ENCODE measurements at places on chromosomes 13 and 19. TPM values are rescaled to one million over a fixed set of nuclear protein-coding genes. Genes with fewer than 3 reads are reported as not detected.

DNA sequence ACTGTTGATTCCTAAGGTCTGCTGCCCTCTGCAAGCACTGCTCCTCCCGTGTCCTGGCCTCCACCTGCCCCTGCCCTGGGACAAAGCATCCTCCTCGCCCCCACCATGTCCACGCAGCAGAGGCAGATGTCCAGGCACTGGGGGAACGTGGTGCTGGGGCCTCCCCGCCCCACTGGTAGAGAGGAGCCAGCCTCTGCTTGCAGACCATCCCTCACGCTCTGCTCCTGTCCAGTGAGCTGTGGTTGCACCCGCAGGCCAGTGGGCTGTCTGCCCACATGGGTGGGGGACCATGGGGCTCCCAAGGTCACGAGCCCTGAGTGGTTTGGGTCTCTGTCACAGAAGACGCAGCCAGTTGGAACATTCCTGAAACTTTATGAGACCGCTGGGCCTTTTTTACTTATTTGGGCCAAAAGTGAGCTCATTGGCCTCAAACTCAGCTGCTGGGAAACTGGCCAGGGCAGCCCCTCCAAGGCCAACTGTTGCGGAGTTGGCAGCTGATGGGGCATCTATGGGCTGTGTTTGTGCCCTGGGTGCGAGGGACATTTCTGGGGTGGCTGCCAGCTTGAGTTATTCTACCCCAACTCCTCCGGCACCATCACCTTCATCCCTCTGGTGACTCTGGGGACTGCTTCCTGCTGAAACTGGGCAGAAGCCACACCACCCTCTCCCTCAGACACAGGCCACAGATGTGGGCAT, 64.8 kb upstream of the F7 start:
- H3K36me3 ChIP-seq = no peaks in the 10 kb centered on the region
- no peak overlapping the region for H3K4me3 ChIP-seq
- DNase-seq = no peak
- no peak overlapping the region for H3K27ac ChIP-seq
- H3K27me3 ChIP-seq = no peaks in the 10 kb centered on the region
- H3K4me1 ChIP-seq = no peaks in the 10 kb centered on the region

DNA sequence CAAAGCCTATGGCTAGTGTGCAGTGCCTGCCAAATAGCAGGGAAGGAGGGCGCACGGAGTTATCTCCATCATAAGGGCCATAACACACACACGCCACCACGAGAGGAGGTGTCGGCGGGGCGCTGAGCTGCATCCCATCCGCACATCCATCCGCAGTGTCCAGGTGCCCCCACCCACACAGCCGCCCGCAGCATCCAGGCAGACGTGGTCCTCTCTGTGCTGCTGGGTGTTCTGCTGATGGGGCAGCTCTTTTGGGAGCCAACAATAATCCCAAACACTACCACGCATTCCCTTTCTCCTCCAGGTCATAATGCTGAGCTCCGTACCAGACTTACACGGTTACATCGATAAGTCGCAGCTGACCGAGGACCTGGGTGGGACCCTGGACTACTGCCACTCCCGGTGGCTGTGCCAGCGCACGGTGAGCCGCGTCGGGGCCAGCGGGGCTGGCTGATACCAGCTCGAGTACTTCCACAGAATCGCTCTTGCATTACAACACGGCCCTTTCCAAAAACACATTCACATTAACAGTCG, 41.5 kb upstream of the F7 start:
- DNase-seq = peak; percentile 81
- no peaks in the 10 kb centered on the region for H3K27me3 ChIP-seq
- no peak overlapping the region for H3K4me3 ChIP-seq
- H3K4me1 ChIP-seq = no peaks in the 10 kb centered on the region
- H3K36me3 ChIP-seq = no peaks in the 10 kb centered on the region

DNA sequence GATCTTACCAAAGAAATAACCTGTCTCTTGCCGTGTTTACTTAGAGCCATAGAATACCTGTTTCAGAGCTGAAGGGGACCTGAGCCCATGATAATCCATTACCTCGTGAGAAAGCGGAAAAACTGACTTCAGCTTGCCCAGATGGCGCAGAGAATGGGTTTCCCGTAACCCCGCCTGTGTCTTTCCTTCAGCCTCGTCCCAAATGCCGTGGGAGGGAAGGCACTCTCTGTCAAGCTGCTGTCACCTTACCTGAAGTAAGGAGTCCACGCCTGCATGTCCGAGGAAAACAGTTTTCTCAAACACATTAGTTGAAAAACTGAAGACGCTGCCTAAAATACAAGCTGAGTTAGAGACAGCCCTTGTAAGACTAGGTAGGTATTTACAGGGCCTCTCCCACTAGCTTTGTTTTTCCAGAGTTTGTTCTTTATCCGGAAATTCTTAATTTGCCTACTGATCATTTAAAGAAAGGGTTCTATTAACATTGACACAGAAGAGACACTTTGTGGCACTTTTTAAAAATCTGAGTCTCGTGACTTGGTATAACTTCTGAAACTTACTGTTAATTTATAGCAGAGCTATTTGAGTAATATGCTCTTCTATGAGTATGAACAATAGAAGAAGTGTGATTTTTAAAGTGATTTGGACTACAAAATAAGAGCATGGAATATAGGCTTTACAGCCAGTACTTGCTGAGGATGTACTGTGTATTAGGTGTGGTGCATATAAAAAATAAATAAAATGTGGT, 1.3 kb upstream of the INTS6 start:
- no peaks in the 10 kb centered on the region for H3K36me3 ChIP-seq
- peak overlapping the region; percentile 90 for H3K4me3 ChIP-seq
- peaks cover 2% of the 10 kb centered on the region for H3K27me3 ChIP-seq
- no peak for DNase-seq
- peak overlapping the region; percentile 47 for H3K27ac ChIP-seq

DNA sequence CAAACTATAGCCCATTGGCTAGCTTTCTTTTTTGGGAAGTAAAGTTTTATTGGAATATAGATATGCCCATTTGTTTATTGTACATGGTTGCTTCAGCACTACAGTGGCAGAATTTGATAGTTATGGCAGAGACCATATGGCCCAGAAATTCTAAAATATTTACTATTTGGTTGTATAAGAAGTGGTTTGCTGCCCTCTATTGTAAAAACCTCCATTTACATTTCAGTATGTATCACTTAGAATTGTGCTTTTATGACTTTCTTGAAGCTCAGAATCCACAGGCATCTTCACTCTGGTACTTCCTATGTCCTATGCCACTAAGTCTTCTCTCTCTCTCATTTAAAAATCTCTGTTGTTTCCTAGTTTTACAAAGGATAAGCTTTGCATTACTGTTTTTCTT, 37.7 kb downstream of the DLEU7 start:
- H3K27ac ChIP-seq = no peak overlapping the region
- peaks cover under 1% of the 10 kb centered on the region for H3K4me1 ChIP-seq
- H3K36me3 ChIP-seq = no peaks in the 10 kb centered on the region
- DNase-seq = no peak
- H3K27me3 ChIP-seq = no peaks in the 10 kb centered on the region

Gene ZNF581
- 11.0 TPM for total RNA-seq

Gene ATP8B3
- 4.7 TPM for total RNA-seq

- DNase-seq = no peak
- no peak overlapping the region for H3K27ac ChIP-seq
- H3K4me1 ChIP-seq = no peaks in the 10 kb centered on the region
- no peaks in the 10 kb centered on the region for H3K27me3 ChIP-seq
Observed at GRCh38 chr13:71752775-71753513, 114.1 kb downstream of the DACH1 start.

DNA sequence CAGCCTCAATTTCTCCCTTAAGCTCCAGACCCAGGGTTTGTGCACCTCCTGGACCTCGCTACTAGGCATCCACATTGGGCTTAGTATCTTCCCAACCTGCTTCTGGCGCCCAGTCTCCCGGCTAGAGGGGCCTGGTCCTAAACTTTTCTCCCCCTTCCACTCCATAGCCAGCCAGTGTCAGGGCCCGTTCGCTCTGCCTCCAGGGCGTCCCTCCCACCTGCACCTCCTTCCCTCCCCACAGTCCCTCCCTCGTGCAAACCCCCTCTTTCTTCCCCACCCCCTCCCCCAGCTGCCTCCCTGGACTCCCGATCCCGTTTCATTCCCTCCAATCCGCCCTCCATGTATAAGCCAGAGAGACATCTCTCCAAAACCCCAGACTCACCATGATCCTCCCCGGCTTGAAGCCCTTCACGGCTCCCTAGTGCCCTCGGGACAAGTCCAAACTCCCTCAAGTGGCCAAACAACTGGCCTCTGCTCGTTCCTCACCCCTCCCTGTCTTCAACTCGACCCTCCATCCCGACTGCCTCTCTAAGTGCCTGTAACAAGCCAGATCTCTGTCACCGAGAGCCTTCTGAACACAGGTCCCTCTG, 997 bp upstream of the SAMD4B start:
- peak; percentile 54 for DNase-seq
- H3K27ac ChIP-seq = no peak overlapping the region
- no peaks in the 10 kb centered on the region for H3K27me3 ChIP-seq
- H3K4me1 ChIP-seq = no peaks in the 10 kb centered on the region
- H3K36me3 ChIP-seq = no peaks in the 10 kb centered on the region

Gene CEACAM4
- total RNA-seq = 1.8 TPM

Data from aorta (tissue), 5 donors.